ENCODE measurements at places on chromosomes 2 and 18.

DNA sequence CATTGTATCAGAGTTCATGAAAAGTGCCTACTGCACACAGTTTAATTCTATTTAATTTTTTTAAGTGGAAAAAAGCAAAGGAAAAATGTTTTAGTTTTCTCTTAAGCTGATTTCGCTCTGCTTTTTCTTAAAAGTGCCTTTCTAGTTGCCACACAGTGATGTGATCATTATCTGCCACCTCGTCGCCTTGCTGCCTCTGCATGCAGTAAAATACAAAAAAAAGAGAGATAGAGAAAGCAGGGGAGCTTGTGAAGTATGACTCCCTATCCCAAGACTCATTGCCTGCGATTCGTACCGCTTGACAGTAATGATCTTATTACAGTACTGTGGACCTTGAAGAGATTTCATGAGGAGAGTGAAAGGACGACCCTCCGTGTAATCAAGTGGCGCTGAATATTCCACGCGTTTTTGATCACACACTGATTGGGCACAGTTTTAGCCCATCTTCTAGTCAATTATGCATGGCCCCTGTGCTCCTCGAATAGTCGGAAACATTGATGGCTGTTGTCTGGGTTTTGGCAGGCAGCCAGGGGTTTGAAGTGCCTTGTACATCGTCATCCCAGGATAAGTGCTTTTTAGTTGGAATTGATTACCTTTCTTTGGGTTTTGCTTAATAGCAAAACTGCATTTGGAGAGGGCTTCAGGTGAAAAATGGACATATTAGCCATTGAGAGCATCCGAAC lies 188.3 kb downstream of the GBX2 start:
- no peak overlapping the region for H3K4me3 ChIP-seq
- no peak for DNase-seq
- peaks cover 18% of the 10 kb centered on the region for H3K4me1 ChIP-seq
- H3K36me3 ChIP-seq = peaks cover 7% of the 10 kb centered on the region
- H3K27me3 ChIP-seq = no peaks in the 10 kb centered on the region

DNA sequence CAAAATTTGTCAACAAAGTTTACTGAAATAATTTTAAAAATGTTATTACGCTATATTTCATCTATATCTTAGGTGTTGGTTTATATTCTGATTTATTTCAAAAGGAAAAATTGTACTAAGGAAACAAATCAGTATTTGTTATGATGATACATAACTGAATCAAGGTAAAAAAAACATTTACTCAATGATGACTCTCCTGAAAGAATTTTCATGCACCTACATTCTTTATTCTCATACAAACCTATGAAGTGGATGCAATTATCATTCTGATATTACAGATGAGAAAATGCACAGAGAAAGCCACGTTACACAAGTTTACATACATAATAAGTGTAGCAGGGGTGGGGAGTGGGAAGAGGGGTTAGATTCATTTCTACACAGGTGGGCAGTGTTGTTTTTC lies 422.4 kb downstream of the DSEL start:
- H3K4me3 ChIP-seq = no peak overlapping the region
- H3K36me3 ChIP-seq = no peaks in the 10 kb centered on the region
- H3K4me1 ChIP-seq = no peaks in the 10 kb centered on the region
- H3K27me3 ChIP-seq = no peaks in the 10 kb centered on the region
- H3K27ac ChIP-seq = no peak overlapping the region

GRCh38 chr2:66429693-66430504 lies 5.0 kb upstream of the MEIS1 start:
- H3K27ac ChIP-seq = no peak overlapping the region
- H3K36me3 ChIP-seq = no peaks in the 10 kb centered on the region
- H3K4me3 ChIP-seq = no peak overlapping the region
- DNase-seq = no peak
- peaks cover 36% of the 10 kb centered on the region for H3K4me1 ChIP-seq

GRCh38 chr2:187966924-187967323 lies 324.8 kb upstream of the GULP1 start:
- no peaks in the 10 kb centered on the region for H3K36me3 ChIP-seq
- H3K27ac ChIP-seq = no peak overlapping the region
- no peaks in the 10 kb centered on the region for H3K27me3 ChIP-seq
- DNase-seq = no peak
- no peaks in the 10 kb centered on the region for H3K4me1 ChIP-seq

GRCh38 chr2:173027181-173028128 lies 48.2 kb upstream of the MAP3K20 start:
- peak; percentile 71 for DNase-seq
- no peaks in the 10 kb centered on the region for H3K27me3 ChIP-seq
- peak overlapping the region; percentile 14 for H3K4me3 ChIP-seq
- H3K36me3 ChIP-seq = peaks cover 3% of the 10 kb centered on the region
- H3K27ac ChIP-seq = peak overlapping the region; percentile 94
- peaks cover 50% of the 10 kb centered on the region for H3K4me1 ChIP-seq

DNA sequence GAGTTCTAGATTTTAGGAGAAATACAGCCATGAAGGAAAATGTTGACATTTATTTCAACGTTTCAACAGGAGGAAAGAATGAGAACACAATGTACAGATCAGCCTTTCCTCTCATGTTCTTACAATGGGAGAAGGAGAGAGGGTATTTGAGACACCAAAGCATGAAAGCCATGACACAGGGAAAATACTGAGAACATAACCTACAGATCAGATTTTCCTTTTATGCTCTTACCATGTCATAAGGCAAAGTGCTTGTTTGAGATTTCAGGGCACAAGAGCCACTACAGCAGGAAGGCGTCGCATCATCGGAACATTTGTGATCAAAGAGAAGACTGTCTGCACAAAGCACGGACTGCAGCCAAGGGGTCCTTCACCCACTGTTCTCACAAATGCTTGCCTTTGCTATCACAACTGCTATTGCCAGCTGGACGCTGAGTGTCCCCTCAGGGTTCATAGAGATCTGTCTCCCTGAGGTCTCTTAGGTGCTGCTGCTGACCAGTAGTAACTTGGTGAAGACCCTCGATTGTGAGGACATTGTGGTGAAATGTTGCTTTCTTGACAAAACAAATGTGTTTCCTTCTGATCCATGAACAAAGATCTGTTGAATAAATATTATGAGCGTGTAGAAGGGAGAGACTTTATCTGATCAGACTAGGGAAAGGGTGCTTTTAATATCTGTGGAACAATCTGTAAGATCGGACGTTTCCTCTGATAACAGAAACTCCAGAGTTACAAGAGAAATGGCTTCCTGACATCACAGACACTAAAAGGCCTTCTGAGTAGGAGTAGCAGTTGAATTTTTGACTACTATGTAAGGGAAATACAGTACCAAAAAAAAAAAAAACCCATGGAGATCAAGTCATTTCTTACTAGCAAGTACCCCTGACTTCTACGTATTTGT lies 6.4 kb upstream of the IL1RL1 start:
- no peak overlapping the region for H3K4me3 ChIP-seq
- no peaks in the 10 kb centered on the region for H3K4me1 ChIP-seq
- H3K27me3 ChIP-seq = peaks cover 45% of the 10 kb centered on the region
- DNase-seq = no peak

- H3K27me3 ChIP-seq = peaks cover 5% of the 10 kb centered on the region
- H3K27ac ChIP-seq = no peak overlapping the region
- H3K4me1 ChIP-seq = no peaks in the 10 kb centered on the region
- no peaks in the 10 kb centered on the region for H3K36me3 ChIP-seq
- H3K4me3 ChIP-seq = no peak overlapping the region
Observed at GRCh38 chr18:11050966-11051365, 98.4 kb downstream of the PIEZO2 start.

- no peak overlapping the region for H3K4me3 ChIP-seq
- H3K27me3 ChIP-seq = no peaks in the 10 kb centered on the region
- no peak for DNase-seq
Observed at GRCh38 chr2:66753660-66754059, 318.7 kb downstream of the MEIS1 start.

- peak overlapping the region; percentile 52 for H3K27ac ChIP-seq
- no peak overlapping the region for H3K4me3 ChIP-seq
- peaks cover 35% of the 10 kb centered on the region for H3K4me1 ChIP-seq
- DNase-seq = peak; percentile 91
- no peaks in the 10 kb centered on the region for H3K27me3 ChIP-seq
- H3K36me3 ChIP-seq = no peaks in the 10 kb centered on the region
Observed at GRCh38 chr2:45935791-45936622, 284.5 kb downstream of the PRKCE start.

- no peak overlapping the region for H3K27ac ChIP-seq
- no peaks in the 10 kb centered on the region for H3K4me1 ChIP-seq
- H3K36me3 ChIP-seq = no peaks in the 10 kb centered on the region
- no peak overlapping the region for H3K4me3 ChIP-seq
- H3K27me3 ChIP-seq = peaks cover 61% of the 10 kb centered on the region
- no peak for DNase-seq
Observed at GRCh38 chr2:172119089-172119488, 16.4 kb upstream of the DLX2 start.

DNA sequence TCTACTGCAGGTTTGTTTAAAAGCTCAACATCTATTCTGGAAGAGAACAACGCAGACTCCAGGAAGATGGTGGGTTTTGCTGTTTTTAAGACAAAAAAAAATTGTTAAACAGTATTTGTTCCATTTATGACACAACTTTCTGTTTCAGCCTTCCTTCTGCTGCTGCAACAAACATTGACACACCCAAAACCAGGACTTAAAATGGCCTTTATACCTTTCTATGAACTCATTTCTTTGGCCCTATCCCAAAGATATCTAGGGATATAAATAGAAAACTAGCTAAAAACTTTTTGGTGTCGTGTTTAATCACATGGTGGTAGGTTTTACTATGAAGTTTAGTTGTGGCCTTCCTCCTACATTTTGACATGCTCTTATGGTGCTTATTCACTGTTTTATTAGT lies 964 bp upstream of the GALNT3 start:
- H3K4me1 ChIP-seq = peaks cover 19% of the 10 kb centered on the region
- H3K27ac ChIP-seq = no peak overlapping the region
- H3K36me3 ChIP-seq = no peaks in the 10 kb centered on the region
- H3K27me3 ChIP-seq = peaks cover 60% of the 10 kb centered on the region
- no peak for DNase-seq
- peak overlapping the region; percentile 67 for H3K4me3 ChIP-seq

DNA sequence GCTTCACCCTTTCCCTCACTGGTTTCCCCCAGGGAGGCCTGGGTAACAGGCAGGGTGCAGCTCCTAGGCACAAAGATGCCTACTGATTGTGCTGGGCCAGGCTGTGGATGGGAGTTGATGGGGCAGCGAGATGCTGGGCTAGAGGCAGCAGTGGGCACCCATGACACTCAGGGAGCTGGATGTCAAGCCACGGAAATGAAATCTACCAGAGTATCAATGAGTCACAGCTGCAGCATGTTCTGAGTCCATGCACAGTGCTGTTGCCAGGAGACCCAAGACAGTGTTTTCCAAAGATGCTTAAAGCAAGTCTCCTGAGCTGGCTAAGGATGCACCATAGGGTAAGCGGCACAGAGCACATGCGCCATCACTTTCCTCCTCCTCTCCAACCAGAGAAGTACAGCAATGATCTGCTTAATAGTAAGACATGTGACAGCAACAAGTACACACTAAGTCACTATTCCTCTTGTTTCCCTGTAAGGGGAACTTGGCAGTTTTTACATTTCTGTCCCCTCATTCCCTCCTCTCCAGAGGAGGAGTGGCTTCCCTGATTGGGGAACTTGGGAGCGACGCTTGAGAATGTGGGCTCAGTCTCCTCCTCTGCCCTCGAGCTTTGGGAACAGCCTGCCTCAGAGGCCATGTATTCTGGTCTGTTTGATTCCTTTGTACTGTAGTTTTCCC lies 57.2 kb downstream of the CDC42EP3 start:
- H3K4me1 ChIP-seq = peaks cover 32% of the 10 kb centered on the region
- H3K36me3 ChIP-seq = no peaks in the 10 kb centered on the region
- DNase-seq = no peak
- no peak overlapping the region for H3K4me3 ChIP-seq
